ENCODE measurements at places on chromosomes 13 and 19. TPM values are rescaled to one million over a fixed set of nuclear protein-coding genes. Genes with fewer than 3 reads are reported as not detected.

The ZNF729 gene
- total RNA-seq: under 0.01 TPM

The SGTA gene
- 30.2 TPM for total RNA-seq

The NECTIN2 gene
- 19.4 TPM for total RNA-seq

The PLEKHJ1 gene
- 42.0 TPM for total RNA-seq

The ZNF99 gene
- 0.25 TPM for total RNA-seq

The AP2S1 gene
- total RNA-seq: 43.0 TPM

The FCAR gene
- total RNA-seq: 0.98 TPM

The ANKLE1 gene
- 0.74 TPM for total RNA-seq

The ARHGAP35 gene
- total RNA-seq: 89.5 TPM

All from temporal lobe (tissue), 4 donors.